SW480 (cell line): ENCODE measurements at places on chromosomes 12 and 14.

DNA sequence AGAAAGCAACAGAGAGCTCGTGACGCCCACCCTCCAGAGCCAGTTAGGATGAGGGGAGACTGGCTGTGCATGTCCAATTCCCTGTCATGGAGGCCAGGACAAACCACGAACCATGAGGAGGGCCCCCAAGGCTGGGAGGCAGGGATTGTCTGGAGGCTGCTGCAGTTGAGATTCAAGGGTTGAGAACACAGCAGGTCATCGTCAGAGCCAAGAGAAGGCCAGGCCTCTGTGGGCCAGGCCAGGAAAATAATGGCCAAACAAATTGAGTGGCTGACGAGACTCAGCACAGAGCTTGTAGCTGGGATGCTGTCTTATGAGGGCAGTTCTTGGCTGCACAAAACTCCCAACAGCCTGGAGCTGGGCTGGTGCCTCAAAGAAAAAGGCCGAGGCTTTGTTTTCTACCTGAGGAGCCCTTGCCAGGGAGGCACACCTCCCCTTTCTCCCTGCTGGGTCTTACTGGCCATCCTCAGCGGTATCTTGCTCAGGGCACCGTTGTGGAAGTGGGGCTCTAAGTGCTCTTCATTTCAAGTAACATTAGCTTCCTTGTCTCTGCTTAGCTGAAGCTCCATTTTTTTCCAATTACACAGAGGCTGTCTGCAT, 665.9 kb downstream of the BCL11B start:
- DNase-seq = no peak

DNA sequence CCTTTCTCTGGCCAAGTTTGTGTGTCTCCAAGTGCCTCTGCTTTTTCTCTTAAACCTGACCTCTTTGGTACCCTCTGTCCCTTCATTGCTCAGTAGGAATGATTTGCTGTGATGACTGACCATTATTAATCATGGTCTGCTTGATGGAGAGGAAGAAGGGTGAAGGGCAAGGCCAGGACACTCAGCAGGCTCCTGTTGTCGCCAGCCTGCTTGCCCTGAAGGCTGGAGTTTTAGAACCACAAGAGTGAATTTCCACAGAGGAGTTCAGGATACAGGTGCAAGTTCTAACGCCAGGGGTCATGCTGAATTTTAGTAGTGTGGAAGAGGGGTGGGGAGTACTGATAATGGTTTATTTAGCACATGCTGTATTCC, 2.8 kb upstream of the ITGA5 start:
- no peak for DNase-seq

DNA sequence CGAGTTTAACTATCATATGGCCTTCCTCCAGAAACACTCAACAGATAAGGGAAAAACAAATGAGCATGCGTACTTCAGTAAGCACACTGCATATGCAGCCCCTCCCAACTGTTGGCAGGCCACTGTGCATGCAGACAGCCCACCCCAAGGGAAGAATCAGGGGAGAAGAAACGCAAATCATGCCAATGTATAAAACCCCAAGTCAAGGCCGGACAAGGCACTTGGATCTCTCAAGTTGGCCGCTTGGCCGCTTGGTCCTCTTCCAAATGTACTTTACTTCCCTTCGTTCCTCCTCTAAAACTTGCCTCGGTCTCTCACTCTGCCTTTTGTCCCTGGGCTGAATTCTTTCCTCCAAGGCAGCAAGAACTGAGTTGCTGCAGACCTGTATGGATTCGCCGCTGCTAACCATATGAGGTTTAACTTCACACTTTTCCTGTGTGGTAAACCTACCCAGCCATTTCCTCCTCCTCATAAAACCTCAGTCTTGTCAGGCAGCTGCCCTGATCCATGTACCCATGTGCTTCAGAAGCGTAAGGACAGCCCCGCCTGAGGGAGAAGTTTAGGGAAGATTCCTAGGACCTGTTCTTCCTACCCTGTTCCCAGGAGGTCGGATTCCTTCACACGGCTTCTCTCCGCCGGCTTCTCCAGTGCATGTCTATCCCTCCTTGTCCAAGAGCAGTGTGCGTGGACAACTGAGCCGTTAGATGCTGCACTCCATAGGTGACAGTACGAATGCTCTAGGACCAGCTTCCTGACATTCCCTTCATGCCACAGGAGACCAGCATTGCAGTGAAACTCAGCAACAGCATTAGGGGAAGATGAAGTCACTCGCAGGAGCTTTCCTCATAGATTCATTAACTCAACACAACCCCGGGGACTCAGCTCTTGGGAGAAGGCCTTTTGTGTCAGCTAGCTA, 188.0 kb downstream of the MON2 start:
- no peak for DNase-seq

DNA sequence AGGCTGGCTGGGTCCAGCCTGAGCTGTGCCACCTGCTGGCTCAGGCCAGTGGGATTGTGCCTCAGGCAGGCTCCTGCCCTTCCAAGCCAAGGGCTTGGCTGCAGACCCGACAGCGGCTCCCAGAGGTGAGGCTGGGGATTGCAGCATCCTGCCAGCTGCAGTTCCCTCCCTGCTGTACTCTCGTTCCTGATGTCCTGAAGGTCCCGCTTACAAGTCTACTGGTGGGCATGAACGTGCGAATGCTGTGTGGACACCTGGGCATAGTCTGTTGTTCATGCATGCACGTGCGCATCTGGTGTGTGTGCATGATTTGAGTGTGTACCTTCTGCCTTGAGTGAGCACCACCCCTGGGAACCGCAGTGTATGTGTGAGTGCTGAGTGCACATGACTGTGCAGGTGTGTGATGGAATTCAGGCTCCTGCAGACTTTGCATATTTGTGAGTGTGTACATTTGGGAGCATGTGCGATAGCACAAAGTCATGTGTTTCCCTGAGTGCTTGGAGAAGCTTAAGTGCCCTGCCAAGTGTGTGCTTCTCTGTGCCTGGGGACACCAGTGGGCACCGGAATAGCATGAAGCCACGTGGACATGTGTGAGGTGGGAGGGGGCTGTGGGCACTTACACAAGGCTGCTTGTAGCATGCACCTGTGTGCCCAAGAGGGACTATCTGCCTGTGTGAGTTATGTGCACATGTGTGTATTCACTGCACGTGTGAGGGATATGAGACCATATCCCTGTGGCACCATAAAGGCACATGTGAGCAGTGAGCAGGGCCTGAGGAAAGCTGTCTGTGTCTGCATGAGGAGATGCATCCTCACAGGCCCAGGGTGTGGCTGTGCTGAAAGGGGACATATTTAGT, 19.3 kb upstream of the KRT7 start:
- peak; percentile 86 for DNase-seq

DNA sequence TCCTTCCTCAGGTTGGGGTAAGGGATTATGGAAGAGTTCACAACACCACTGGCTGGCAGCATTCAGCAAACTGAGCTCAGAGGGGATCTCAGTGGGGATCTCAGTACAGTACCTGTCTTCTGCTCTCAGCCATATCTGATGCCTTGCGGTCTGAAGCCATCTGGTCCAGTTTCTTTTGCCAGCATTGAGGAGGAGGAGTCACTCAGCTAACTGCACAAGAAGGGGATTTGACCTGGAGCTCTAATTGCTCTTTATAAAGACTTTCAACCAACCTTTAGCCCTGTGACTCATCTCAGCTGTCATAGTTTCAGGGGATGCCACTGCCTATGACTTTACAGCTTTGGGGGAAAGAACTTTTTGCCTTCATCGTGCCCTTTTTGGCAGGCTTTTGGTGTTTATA, 44.9 kb downstream of the JKAMP start:
- peak; percentile 5 for DNase-seq

DNA sequence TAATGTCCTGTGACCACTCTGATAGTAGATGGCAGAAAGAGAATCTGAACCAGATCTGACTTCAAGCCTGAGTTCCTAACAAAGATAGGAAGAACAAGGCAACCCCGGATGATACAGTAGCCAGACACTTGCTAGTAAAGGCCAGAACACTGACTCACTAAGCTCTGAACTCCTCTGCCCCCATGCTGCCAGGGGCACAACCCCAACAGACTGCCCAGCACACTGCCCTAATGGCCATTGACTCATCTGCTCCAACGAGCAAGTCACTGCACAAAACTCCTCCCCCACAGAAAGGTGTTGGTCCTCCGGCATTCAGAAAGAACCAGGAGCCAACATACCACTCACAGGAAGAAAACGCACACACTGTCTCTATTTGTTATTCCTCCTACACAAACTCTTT, 179.6 kb upstream of the NUDT4 start:
- peak; percentile 65 for DNase-seq

GRCh38 chr12:49854976-49855375, 12.1 kb upstream of the BCDIN3D start:
- DNase-seq = no peak

DNA sequence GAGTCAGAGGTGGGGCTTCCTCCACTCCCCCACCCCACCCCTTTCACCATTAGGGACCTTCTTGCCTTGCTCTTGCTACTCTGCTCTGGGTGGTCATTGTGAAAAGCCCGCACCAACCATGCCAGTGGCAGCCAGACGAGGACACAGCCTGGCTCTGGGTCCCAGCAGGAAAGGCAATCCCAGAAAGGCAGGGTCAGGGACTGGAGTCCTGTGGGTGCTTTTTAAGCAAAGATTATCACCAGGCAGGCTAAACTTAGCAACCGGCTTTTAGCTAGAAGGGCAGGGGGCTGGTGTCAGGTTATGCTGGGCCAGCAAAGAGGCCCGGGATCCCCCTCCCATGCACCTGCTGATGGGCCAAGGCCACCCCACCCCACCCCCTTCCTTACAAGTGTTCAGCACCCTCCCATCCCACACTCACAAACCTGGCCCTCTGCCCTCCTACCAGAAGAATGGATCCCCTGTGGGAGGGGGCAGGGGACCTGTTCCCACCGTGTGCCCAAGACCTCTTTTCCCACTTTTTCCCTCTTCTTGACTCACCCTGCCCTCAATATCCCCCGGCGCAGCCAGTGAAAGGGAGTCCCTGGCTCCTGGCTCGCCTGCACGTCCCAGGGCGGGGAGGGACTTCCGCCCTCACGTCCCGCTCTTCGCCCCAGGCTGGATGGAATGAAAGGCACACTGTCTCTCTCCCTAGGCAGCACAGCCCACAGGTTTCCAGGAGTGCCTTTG, 1.2 kb upstream of the GAPDH start:
- DNase-seq = peak; percentile 92

DNA sequence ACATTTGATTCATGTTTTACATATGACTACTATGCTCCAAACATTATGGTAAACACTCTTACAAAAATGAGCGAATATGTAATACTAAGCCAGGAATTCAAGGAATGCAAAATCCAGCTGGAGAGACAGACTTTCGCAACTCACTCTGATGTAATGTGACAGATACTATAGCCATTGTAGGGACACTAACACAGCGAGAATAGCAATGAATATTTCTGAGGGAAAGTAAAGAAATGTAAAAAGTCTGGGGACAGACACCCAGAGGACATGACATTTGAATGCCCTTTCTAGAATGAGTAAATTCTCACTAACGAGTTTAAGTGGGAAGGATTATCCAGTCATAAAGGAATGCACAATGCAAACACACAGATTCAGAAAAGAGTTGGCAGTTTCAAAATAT, 121.9 kb downstream of the PIK3C2G start:
- DNase-seq = peak; percentile 11

DNA sequence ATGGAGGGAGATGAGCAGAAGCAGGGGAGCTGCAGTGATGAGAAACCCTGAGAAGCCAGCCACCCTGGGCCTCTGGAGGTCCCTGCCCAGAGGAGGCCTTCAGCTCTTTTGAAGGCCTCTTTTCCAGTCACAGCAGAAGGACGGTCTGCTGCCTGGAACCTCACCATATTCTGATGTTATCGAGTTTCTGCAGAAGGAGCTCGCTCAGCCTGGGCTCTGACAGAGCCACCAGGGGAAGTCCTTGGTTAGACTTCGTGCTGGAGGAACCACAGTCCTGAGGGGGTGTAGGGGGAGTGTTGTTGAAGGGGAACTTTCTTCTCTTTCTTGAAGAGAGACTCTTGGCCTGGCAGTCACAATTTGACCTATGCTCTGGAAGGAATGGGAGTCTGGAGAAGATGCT, 25.1 kb upstream of the BATF start:
- no peak for DNase-seq

DNA sequence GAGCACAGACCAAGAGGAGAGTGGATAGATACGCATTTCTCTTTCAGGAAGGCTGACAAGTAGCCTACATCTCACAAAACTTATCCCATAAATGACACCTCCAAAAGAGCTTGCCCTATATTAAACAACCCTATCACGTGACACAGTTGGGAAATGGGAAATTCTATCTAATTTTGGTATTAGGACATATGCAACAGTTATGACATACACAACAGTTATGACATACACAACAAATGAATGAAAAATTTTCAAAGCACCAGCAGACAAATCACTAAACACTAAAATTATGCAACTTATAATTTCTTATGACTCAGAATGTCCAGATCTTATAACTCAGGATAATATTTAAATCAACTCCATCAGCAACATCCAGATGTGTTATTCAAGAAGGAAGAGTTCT, 54.1 kb downstream of the DUSP16 start:
- DNase-seq = no peak

DNA sequence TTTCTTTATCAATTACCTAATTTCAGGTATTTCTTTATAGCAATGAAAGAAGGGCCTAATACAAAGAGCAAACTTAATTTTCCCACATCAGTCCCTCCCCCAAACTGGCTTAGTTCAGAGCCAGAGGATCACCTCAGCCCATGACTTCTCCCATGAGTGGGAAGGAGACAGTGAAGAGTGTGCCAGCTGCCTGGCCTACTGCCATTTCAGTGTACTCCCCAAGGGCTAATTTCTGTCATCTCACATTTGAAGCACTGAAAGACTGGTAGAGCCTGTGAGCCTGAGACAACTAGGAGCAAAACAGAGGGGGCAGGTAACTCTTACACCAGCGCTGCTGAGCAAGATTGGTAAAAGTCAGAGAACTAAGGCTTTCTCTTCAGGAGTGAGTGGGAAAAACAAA, 29.1 kb upstream of the ADAM20 start:
- DNase-seq = no peak

GRCh38 chr12:6198051-6198450, 2.1 kb upstream of the CD9 start:
- DNase-seq = peak; percentile 69

- DNase-seq = no peak
Measured at GRCh38 chr14:67516676-67517075, 16.4 kb upstream of the PLEKHH1 start.

- no peak for DNase-seq
Measured at GRCh38 chr14:92607702-92608429, 94.3 kb downstream of the RIN3 start.

DNA sequence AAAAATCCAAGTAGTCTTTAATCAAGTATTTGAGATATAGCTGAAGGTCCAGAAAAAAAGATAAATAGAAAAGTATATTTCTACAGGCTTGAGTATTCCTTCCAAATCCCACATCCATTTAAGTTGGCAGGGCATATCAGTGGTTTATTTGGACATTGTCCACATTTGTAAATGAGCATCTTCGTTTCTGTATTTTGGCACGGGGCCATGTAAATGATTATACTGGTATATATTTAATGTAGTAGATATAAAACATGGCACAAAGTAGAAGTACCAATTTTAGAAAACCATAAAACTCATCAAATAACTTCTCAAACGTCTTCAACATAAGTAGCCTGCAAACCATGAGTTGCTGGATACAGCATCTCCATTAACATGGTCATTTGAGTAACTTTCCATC, 437.4 kb upstream of the SOX5 start:
- no peak for DNase-seq

- DNase-seq = peak; percentile 62
Measured at GRCh38 chr12:90064852-90065801, 356.5 kb upstream of the ATP2B1 start.

- no peak for DNase-seq
Measured at GRCh38 chr14:53042480-53042879, 91.6 kb upstream of the FERMT2 start.
